RPMI7951 (cell line): ENCODE measurements at places on chromosomes 11 and 22. TPM values are rescaled to one million over a fixed set of nuclear protein-coding genes. Genes with fewer than 3 reads are reported as not detected.

The MS4A6E gene
- total RNA-seq = not detected in 2 replicates

The VSIG2 gene
- not detected in 2 replicates for total RNA-seq

The IGLL1 gene
- not detected in 2 replicates for total RNA-seq

The TMEM25 gene
- 0.84 and 4.2 TPM in 2 replicates for total RNA-seq

The HEPN1 gene
- not detected in 2 replicates for total RNA-seq

The TSSK2 gene
- total RNA-seq = not detected in 2 replicates

The LZTR1 gene
- 13.5 and 16.6 TPM in 2 replicates for total RNA-seq

The OR56A1 gene
- total RNA-seq = not detected in 2 replicates

The EXPH5 gene
- total RNA-seq = 0.10 and 0.12 TPM in 2 replicates

The TEX12 gene
- total RNA-seq = 0.29 and 0.48 TPM in 2 replicates
